Karpas-422 (cell line): ENCODE measurements at places on chromosomes 2 and 18.

DNA sequence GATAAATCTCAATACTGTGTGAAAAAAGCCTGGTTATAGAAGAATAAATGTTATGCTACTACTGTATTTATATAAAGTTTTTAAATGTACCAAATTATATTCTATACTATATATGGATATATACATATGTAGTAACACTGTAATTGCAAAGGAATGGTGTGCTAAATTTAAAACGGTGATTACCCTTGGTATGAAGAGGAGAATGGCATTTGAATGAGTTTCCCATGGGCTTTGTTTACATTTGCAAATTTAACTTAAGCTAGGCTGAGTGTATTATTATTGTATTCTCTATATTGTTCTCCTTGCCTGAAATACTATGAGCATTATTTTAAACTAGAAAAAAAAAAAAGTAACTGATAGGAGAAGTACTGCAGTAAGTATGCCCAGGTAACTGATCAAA is 4.7 kb upstream of the SP3 start:
- DNase-seq: no peak

DNA sequence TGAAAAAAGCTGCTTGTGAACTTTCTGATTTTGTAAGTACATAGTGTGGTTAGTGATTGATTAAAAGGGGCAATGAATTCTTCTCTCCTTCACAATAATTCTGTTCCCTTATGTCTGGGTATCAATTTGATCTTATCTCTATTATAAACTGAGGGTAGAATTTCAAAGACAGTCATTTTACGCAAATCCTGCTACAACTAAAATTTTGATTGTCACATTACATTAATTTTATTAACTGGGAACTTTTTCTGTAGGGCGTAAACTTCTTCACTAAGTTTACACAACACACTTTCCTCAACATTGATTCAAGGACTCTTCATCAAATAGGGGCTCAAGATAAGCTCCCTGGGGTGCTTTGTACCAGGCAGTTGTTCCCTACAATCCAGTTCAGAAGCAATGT is 5.0 kb upstream of the SLC8A1 start:
- no peak for DNase-seq

DNA sequence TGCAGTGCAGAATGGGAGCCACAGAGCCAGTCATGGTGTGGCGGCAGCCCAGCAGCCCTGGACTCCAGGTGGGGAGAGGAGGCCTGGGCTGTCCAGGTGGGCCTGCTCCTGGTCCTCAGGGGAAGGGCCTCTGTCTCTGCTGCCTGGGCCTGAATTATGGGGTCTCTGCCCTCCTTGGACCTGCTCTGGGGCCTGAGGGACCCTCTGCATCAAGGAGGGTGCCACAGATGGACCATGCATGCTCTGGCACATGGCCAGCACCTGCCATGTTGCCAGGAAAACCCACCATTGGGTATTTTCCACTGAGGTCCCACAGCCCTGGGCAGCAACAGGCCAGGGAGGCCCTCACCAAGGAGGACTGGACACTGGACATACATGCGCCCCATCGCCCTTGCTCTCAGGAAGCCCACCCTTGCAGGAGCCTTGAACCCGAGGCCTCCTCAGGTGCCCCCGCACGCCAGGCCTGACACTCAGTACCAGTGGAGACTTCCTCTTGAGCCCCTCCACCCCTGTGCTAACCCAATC is 107.1 kb downstream of the NDUFA10 start:
- no peak for DNase-seq

DNA sequence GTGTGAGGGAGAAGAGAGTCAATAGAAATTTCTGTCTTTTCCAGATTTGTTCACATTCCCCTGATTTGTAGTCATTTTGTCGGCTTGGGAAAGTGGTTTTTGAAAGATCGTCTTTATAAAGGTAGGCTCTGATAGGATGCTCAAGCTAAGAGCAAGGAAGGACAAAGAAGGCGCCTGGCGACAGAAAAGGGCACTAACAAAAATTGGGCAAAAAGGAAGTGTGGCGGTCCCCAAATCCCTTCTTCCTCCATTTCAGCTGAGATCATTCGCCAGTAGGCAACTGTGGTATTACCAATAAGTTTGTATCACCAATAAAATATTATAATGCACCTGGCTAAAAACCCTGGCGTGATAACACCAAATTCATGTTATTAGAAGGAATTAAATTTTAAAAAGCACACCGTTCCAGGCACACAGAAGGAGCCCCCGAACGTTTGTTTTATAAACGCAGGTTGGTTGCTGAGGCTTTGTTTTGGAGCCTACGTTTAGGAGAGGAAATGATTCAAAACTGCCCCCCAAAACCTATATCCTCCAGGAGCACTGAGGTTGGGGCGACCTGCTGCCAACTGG is 756 bp upstream of the PTPN4 start:
- no peak for DNase-seq

DNA sequence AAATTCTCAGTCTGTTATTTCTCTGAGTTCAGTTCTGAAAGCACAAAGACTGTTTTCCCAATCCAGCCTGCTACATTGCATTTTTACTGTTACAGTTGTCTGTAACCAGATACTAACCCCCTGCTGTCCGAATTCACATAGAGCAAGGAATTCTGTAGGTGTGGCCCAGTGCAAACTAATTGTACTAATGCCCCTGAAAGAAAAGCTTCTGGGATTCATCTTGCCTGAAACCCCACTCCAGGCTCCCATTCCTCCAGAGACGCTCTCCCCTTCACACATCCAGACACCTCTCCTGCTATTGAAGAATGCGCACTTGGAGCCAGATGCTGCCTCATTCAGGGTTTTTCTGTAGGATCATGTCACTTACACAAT is 127.0 kb downstream of the TTC32 start:
- DNase-seq: no peak

DNA sequence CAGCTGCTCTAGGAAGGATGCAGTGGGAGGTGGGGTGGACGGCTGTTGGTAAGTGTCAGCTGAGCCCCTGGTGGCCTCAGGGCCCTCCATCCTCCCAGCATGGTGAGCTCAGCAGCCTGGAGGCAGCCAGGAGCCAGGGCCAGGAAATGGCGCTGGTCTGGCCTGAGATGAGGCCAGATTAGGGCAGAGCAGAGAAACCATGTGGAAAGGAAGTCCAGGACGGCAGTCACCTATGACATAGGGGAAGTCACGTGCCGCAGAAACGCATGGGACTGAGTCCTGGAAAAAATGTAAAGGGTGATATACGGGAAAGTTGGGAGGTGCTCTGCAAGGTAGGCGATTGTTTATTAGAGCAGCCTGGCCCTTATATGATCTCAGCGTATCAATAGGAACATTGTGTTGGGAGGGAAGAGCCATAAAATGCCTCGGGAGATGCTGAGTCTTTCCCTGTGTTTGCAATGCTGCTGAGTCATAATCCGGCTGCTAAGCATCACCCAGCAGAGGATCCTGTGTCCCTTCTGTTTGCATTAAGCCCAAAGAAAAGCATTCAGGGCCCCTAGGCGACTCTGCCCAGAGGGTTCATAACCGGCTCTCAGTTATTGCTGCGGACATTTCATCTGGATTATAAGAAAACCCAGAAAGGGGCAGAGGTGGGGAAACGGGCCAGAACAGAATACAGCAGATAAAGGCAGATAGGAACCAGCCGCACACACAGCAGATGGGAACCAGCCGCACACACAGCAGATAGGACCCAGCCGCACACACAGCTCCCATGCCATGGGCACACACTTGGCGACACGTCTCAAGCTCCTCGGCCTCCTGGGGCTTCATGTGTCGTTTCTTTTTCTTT is 30.3 kb upstream of the B3GNT7 start:
- DNase-seq: no peak

DNA sequence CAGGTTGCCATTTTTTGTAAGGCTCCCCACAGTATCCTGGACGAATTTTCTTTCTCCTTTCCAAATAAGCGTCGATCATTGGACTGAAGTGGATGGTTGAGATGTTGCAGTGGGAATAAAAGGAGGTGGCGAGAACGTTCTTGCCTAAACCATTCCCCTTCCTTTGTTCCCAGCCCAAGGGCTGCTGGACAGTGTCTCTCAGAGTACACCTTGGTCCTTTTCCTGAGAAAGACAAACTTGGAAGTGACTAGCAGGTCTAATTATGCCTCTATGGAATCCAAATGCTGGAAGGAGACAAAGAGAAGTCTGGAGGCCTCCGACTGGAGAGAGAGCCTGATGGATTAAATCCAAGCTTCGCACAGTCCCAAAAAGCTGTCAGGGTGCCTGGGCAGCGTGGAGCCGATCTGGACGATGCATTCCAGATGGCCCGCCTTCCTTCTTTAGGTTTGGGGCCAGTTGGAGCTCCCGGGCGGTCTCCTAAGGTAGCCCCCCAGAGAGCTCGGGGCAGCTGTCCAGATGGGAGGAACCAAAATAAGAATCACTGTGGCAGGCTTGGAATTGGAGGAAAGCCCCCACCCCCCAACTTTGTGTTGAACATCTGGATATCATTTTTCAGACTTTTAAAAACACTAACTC is 186.8 kb downstream of the TMEM247 start:
- no peak for DNase-seq

DNA sequence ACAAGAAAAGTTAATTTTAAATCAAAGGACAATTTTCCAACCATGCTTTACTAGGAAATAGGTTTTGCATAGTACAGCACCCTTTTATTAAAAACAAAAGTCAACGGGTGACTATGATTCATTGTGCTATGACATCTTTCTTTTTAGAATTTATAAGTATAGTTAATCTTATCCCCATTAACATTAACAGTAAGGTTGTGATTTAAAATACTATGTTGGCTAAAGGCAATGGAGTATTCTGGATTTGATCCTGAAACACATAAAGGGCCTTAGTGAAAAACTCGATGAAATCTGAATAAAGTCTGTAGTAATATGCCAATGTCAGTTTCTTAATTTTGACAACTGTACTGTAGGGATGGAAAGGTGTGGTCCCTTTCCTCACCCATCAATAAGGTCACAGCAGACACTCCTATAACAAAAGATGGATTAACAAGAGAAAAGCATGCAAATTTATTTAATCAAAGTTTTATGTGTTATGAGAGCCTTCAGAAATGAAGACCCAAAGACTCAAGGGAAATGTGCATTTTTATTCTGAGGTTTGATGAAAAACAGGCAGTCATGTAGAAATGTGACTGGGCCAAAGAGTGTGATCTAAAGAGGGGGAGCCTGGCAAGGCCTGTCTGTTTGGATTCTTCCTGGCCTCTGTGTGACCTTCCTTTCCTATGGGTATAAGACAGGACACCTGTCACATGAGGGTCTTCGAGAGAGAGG is 731.4 kb downstream of the TSN start:
- no peak for DNase-seq
